ENCODE measurements at places on chromosomes 3 and 15.

DNA sequence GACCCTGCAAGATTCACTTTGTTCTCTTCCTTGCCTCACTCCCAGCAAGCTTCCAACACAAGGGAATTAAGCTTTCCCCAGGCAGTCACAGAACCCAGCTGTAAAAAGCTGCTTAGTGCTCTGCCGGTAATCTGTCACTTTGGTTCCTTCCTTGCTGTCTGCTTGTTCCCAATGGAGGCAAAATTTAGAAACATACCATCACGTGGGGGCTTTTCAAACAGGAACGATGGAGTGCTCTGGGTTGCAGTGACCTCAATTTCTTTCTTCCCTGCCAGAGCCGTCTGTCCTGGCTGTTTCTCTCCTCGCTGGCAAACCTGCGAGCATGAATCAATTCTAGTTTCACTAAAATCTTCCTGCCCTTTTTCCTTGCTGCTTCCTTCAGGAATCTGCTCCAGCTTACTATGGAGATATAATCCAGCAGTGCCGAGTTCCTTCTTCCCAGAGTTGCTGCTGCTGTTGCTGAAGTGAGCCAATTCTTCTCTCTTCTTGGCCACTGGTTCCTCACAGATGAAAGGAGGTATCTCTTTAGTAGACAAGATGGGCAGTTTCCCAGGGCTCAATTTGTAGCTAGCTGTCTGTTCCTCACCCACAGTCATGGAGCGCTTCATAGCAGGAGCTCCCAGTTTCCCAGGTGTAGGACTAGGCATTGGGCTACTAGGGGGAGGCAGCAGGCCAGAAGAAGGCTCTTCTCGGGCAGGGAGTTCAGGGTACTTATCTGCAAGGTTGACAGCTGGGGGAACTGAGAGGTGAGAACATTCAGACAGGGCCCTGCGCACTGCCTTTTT is 88.1 kb downstream of the DHX30 start:
- DNase-seq: no peak

- no peak for DNase-seq
Observed at GRCh38 chr3:48776854-48777253, 59.8 kb upstream of the IP6K2 start.

- no peak for DNase-seq
Observed at GRCh38 chr3:25096536-25096935, 331.5 kb upstream of the RARB start.

DNA sequence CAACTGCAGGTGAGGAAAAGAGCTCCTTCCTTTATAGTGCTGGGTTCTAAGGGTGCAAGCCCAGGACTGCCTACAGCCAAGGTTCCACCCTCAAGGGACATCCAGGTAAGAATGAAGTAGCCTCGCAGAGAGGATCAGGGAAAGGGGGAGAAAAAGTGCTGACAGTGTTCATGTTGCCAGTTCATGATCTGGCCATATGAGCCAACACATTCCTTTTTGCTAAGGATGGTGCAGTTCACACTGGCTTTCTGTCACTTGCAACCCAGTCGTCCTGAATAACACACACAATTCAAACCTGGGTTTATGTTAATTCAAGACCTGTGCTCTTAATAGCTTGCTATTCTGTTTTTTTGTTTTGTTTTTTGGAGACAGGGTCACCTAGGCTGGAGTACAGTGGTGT is 9.0 kb downstream of the CLN6 start:
- DNase-seq: no peak

- DNase-seq: no peak
Observed at GRCh38 chr15:49238342-49238741, 68.3 kb downstream of the GALK2 start.

DNA sequence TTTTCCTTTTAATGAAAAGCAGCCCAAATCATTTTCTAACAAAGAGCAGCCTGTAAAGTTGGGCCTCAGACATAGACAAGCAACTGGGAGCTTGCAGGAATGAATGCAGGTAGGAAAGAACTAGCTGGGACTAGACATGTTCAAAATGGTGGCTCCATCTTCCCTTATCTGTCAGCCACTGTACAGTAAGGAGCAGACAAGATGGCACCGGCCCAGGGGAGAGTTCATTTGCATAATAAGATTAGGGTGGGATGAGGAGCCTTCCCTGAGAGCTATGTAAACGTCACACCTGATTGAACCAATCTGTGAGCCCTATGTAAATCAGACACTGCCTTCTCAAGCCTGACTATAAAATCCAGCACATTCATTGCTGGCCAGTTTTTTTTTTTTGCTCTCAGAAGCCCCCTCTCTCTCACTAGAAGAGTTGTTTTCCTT is 59.7 kb upstream of the GK5 start:
- DNase-seq: no peak

DNA sequence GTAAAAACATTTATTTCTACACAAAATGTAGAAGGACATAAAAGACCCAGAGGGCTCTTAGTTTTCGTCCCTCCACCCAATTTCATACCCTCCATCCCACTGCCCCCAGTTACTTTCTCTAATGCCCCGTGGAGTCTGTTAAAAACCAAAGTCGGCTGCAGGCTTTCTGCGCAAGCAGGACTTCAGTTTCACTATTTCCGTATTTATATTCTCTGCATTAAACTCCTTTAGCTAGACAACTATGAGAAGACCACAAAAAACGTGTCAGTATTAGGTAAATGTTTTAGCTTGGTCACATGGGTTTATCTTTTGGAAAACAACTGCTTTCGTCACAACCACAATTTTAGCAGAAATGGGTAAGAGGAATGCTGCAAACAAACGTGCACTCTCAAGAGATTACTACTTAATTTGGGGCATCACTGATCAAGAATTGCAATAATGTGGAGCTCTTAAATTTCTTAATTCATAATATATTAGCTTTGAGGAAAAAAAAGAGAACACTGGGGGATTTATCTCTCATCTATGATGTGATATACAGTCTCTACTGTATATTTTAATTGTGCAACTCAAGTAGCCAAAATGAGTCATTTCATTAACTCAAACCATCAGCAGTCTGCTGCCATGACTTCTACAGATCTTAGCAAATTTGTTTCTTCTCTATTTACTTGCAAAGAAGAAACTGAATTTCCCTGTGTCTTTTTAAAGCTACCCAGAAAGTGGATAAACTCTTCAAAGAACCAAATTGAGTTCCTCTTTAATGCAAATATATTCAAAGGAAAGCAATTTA is 740 bp upstream of the NSMCE3 start:
- DNase-seq: peak; percentile 46

DNA sequence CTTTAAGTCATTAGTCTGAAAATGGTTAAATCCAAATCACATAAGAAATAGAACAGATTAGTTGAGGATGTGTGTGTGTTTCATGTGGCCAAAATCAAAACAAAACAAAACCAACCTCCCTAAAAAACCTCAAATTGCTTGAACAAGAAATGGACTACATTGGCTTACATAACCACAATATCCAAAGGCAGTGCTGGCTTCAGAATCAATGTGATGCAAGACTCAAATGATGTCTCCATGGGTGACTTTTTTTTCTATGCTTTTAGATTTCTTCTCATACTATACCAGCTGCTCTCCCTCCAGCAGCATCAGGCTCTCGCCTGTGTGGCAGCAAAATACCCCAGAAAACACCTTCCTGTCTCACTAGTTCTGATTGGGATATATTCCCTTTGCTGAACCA is 36.0 kb upstream of the CMTM8 start:
- no peak for DNase-seq

DNA sequence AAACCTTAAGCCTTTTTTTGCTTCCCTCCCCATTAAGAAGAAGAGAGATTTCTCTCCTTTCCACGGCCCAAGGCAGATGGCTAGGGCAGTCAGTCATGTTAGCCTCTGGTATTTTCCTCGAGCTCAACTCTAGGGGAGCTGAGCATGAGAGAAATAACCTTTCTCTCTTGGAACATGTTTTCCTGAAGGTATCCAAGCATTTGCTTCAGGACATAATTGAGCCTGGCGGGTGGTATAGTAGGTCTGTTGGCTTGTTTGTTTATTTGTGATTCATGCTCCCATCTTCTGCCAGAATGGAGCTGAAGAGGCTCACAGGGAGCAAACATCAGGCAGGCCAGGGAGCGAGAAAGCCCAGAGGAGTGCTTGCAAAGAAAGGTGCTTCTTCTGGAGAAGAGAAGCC is 102.5 kb downstream of the MESD start:
- DNase-seq: no peak

- DNase-seq: no peak
Observed at GRCh38 chr15:33677238-33677830, 291.0 kb upstream of the CHRM5 start.

DNA sequence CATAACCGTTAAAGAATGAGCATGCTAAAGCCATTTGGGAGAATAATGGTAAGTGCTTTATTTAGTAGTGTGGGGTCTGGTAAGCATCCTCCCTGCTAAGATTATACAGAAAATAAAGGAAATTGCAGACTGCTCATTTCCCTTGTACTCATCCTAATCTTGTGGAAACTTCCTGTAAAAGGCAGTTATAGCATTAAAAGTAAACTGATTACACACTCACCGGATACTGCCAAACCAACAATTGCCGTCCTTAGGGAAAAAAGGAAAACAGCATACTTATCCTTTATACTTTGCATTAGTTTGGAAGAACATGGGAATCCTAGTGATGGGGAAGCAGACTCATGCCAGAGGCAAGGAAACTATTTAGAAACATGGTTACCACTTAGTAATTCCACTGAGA is 5.3 kb upstream of the SPRED1 start:
- no peak for DNase-seq

DNA sequence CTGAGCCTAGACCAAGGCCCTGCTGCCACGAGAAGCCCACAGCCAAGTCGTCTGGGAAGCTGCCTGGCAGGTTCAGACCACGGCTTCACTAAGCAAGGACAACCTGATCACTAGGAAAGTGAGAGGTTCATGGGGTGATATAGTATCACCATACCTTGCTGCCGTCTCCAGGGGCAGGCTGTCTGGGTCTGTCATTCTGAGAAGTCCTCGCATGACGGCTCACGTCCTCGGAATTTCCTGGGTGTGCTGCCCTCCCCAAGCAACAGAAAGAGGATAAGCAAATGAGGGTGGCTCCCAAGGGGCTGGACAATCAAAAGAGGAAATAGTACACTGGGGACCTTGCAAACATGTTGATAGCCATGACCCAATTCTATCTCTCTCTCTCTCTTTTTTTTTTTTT is 207.4 kb upstream of the IGF1R start:
- DNase-seq: no peak

DNA sequence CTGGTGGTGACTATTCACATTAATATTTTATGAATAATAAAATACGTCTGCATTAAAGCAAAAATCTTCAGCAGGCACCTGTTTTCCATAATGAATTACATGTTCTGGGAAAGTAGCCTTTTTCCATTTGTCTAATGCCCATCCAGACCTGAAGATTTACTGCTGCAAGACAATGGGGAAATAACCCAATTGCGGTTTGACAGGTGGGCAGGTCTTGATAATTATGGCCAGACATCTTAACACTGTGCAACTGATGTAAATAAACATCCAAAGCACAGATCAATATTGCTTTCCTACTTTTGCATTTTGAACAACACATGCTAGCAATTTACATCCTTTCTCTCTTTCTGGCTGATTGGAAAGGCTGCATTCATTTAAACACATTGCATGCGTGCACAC is 173.9 kb downstream of the MEIS2 start:
- no peak for DNase-seq

- no peak for DNase-seq
Observed at GRCh38 chr3:57093971-57094535, 33.6 kb downstream of the SPATA12 start.

DNA sequence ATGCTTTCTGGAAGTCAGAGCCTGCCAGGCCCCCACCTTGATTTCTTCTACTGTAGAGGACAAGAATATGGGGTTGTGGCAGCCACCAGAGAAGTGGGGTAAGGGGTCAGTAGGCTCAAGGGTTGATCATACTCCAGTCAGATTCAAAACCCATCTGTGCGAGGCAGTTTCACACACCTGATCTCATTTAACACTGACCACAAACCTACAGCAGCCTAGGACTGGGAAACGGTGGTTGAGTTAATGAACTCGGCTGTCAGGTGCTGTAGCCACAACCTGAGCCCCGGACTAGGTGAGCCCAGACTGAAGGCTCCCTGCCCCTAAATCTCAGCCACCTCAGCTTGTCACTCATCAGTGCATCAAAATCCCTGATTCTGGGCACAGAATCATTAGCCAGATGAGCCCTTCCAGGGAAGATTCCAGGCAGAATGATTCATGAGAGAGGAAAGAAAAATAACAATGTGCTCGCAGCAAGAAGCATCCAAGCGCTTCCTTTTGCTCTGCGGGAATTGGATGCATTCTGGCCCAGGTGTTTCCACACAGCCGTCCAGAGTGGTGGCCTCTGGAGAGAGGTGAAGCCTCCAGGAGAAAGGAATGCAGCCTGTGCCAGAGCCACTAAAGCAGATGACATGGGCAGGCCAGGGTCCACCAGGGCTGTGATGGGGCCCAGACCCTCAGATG is 102.1 kb downstream of the SRGAP3 start:
- DNase-seq: peak; percentile 21

DNA sequence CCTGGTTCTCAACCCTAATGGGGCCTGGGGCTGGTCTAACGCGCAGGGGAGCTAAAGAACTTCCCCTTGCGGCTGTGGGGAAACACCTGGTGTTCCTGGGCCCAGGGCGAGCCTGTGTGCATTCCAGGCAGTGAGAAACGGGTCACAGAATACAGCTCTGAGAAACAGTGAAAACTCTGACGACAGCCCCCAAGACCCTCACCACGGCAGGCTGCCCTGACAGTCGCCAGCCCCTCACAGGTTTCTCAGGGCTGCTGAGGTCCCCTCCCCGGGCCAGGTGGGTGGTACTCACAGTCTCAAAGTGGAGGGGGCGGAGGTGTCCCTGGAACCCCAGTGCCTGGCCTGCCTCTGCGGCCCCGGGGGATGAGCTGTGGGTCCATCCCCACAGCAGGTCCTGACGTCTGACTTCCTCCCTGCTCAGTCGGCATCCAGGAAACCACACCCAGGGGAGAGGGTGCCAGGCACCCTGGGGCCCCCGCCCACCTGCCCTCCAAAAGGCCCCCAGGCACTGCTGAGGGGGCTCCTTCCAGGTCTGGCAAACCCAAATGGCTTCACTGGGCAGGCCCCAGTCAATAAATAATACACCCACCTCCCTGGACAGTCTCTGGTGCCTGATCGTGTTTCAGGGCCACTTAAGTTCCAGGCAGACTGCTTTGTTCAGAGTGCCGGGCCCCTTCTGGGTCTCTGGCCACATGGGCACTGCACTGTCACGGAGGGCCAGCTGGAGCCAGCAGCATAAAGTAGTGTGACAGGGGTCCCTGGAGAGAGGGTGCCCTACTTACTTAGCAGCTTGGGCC is 57.7 kb downstream of the IQSEC1 start:
- DNase-seq: no peak

DNA sequence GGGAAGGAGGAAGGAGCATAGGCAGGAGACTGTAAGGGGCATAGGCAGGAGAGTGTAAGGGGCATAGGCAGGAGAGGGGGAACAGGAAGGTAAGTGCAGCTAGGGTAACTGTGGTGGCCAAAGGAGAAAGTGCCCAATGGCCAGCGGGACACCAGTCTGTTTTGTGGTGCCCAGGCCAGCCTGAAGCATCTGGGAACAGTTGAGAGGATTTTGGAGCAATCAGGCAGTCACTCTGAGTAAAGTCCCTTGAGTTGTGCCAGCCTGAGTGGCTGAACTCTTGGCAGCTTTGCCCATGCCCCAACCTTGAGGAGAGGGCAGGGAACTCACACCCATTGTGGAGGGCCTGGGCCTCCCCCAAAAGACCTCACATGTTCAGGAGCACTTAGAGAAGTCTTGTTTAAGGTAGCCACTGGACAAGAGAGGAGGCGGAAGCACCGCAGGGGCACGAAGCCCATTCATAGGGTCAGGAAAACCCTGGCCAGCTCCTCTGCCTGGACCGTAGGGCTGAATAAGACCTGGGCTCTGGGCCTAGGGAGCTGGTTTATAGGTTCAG is 3.5 kb upstream of the TGM5 start:
- DNase-seq: no peak

- no peak for DNase-seq
Observed at GRCh38 chr15:36344887-36345286, 234.5 kb upstream of the CDIN1 start.

GRCh38 chr3:46490338-46491084 is 7.3 kb upstream of the RTP3 start:
- no peak for DNase-seq

Data from GM12864 (cell line).